Stimulated activated CD4-positive, alpha-beta T cell treated with anti-CD3 and anti-CD28 coated beads, Interleukin-1b, Interleukin-23, amount 100 ng/mL, for 1 hour (primary cell): ENCODE measurements at places on chromosomes 7 and 10.

DNA sequence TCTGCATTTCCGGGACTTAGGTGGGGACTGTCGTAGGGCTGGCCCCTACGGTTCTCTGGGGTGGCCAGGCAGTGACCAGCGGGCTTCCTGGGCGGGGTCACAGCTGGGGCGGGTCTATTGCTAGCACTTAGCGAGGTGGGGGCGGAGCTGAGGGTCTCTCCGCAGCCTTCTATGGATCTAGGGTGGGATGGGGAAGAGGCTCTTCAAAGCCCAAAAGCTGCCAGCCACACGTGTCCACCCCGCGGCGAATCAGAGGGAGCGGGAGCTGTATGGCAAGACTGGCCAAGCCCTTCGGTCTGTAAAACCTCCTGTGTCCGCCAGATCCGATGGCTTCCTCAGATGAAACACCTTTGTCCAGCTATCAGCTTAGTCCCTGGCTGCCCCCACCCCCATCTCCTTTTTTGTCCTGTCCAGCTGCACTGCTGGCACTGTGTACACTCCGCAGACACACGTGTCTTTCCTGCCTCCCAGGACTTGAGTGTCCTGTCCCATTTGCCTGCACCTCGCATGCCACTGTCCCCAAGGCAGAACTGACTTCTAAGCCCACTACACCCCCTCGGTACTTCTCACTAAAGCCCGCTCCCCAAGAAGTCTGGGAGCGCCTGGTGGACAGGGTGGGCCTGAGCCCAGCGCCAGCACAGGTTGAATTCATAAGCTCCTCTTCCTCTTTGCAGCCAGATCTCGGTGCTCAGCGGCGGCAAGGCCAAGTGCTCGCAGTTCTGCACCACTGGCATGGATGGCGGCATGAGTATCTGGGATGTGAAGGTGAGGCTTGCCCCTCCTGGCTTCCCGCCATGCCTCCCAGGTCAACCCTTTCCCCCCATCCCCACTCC lies 14.8 kb downstream of the PDAP1 start:
- DNase-seq, result no peak

DNA sequence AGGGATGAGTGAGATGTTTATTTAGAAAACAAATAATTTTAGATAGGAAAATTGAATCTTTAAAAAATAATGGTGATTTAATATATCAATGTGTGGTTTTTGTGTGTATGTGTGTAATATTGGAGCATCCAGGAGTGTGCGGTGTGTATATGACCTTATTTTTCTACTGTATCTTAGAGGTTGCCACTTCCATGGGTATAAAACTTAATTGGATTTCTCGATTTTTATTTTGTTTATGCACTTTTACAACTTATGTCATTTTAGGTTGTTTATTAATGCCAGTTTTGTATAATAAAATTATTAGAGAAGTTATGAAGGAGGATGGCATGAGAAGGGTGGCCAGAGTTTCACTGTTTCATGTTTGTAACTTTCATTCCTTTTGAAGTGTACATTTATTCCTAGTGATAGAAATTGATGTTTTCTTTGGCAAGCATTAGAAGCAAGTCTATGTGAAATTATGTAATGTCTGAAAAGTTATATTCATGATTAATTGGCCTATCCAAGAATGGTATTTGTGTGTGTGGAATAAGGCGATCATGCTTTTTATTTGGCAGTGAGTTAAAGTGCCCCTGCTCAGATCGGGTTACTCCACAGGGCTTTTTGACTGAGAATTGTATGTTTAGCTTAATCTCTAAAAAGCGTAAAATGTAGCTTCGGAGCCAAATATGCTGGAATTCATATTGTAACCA lies 110.3 kb downstream of the KAT6B start:
- no peak for DNase-seq

DNA sequence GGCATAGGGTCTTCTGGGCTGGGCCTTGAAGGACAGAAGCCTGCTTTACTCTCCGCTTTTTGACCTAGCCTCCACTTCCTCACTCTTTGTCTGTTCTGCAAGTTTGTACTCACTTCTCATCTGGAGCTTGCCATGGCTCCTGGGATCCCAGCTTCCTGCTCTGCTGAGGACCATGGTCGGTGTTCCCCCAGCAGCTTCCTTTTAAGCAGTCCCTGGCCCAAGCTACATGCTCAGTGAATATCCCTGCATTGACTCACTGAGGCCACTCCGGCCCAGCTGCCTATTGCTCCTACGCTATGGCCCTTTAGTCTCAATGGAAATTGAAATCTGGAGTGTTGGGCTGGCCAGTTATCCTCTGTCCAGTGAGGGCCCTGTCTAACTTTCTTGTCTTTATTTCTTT lies 427.7 kb downstream of the RPS24 start:
- DNase-seq, result no peak

DNA sequence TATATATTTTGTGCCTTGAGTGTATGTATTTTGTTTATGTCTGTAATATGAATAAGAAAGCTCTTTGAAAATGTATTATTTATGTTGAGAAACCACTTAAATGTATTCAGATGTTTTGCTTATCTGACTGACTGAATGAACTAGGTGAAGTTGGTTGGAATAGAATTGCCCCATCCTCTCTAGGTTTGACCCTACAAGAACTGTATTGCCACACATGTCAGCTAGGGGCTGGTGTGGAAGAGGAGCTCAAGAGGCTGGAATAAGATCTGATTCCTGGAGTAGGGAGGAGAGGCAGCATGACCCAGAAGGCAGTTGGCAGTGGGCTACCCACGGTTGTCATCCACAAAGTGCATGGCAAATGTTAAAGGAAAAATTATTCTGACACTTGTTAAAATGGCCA lies 9.1 kb downstream of the SSMEM1 start:
- DNase-seq, result no peak

DNA sequence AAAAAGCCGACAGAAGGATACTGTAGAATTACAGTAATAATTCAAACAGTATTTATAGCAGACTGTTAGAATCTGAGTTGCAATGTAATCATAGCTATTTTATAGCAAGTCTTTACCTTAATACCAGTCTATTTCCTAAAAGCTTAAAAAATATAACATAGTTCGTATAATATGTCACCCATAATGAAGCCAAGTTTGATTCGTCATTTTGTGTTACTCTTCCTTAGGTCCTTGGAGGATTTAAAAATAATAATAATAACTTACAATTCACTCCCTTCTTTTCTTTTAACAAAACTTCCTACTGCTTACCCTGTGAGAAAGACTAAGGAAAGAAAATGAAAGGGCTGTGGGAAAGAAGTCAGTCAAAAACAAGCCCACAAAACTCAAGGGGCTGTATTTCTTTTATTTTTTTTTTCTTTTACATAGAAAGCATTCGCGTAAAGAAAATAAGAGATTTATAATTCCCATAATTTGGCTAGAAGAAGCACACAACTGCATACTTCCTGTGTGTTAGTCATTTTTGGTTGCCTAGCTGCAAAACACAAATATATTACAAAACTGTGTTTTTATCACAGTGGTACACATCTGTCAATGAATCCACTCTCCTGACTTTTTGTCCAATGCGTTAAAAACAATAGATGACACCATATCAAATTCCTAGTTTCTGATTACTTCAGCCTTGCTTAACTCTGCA lies 187.2 kb upstream of the CELF2 start:
- no peak for DNase-seq

GRCh38 chr7:81404669-81405068 lies 365.2 kb downstream of the HGF start:
- no peak for DNase-seq

- DNase-seq, result no peak
Measured at GRCh38 chr7:121442845-121443244, 46.7 kb upstream of the FAM3C start.

- DNase-seq, result no peak
Measured at GRCh38 chr7:157037635-157038034, 27.2 kb upstream of the MNX1 start.

DNA sequence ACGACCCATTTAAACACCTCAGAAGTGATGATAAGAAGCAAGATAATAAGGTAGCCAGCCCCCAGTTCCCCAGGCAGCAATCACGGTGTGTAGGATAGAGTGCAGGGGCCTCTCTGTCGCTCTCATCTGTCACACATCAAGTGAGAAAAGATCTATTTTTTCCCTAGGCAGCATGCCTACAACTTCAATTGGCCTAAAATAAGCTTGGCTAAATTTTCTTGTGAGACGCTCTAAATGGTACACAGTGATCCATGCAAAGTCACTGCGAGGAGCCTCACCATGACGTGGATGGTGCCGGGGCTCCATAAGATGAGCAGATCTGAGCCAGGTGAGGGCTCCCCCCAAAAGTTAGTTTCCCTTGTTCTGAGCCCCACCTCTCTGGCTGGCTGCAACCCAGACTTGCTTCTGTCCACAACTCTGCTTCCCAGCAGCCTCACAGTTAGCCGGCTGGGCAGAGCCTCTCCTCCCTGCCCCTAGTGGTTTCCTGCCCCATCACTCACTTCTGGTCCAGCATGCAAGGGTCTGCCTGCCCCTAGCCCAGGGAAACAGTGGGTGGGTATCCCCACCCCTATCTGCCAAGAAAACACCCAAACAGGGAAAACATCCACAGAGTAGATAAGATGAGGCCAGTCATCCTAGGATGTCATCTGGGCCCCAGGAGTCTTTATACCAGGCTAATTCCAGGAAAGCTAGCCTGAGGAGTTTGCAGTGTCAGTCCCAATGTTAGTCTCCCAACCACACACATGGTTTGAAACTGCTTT lies 342.1 kb downstream of the GRID1 start:
- no peak for DNase-seq

DNA sequence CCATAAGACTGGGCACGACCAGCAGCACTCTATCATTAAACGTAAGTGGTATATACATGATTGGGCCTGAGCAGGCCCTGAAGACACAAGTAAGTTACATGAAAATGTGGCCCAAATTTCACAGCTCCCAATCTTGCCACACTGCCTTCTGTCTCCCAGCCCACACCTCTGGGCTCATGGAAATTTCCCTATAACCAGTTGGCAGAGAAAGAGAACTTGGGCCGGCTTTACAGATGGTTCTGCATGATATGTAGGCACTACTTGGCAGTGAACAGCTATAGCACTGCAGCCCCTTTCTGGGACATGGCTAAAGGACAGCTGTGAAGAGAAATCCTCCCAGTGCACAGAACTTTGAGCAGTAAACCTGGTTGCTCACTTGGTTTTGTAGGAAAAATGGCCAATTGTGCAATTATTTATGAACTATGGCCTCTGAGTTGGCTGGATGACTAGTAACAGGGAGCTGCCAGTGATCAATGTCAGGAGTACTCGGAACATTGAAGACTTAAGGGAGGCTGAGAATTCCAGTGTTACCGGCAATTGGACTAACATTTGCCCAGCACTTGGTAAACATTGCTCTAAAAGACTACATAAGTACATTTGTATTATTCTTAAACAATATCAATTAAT lies 1006.6 kb upstream of the LRRN3 start:
- no peak for DNase-seq

GRCh38 chr7:12210179-12211053 lies 678 bp upstream of the TMEM106B start:
- no peak for DNase-seq

GRCh38 chr7:148261996-148262688 lies 328.4 kb upstream of the C7orf33 start:
- DNase-seq, result no peak

DNA sequence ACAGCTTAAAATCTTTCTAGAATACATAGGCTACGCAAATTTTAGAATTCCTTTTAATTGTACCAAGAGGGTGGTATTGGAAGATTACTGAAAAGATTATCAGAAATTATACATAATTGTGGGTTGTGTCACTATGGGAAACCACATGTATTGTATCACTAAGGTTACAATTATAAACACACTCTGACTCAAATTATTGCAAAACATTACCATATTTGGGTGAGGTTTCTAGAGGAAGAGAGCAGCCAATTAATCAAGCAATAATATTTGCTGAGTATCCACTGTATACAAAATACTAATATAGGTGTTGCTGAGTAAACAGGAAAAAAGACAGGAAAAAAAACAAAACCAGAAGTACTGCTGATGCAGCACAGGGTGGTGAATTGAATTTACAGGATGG lies 3.1 kb upstream of the CAPZA2 start:
- no peak for DNase-seq

DNA sequence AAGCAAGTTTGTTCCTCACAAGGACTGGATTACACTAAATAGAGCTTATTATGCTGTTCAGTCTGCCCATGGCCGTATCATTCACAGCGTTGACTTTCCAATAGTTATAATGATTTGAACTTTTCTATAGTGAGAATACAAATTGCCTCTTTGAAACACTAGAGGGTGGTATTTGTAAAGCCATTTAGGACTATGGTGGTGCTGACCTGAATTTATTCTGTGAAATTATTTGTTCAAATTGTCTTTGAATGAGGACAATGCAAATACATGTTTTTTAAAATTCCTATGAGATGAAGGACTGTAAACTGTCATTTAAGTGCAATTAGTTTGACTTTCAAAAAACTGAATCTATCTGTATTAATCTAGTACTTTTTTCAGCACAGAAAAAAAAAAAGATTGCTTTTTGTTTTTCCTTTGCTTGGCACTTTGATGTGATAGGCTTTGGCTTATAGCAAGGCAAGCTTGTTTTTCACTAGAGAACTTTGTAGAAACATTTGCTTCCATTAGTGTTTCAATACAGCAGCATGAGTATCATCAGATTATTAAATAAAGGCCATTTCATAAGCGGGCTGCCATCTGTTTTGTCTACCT lies 122.7 kb upstream of the TMEM229A start:
- no peak for DNase-seq

DNA sequence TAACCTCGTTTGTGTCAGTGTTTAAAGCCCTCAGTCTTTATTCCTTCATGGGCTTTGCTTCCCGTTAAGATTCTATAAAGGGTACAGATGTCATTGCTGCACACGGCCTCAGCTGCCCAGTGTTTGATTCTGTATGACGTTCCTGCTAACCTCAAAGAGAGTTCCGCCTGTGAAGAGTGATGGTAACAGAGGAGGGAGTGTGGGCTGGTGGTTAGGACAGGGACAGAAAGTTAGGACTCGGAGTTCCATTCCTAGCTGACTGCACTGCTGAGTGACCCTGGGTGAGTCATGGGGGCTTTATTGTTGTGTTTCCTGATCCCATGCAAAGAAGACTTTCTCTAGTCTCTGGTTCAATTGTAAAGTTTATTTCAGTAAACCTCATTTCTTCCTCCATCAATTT lies 227.1 kb downstream of the DYNC1I1 start:
- DNase-seq, result no peak

- no peak for DNase-seq
Measured at GRCh38 chr10:130028465-130028819, 64.4 kb upstream of the EBF3 start.

DNA sequence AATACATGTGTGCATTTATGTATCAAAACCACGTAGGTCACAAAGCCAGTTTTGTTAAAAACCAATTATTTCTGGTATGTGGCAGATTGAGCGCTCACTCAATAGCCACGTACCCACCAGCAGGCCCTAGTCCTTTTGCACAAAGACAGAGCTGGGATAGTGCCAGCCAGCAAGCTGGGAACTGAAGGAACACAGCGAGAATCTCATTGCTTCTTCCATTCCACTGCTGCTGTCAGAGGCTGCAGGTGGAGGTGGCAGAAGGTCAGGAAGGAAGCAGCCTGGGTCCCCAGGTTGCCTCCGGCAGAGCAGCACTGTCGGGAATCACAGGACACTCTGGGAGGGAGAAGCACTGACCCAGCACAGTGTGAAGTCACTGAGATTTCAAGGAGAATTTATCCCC lies 385.5 kb upstream of the PFKP start:
- no peak for DNase-seq
